Dermis microvascular lymphatic vessel endothelial cell (primary cell): ENCODE measurements at places on chromosomes 7 and 10. TPM values are rescaled to one million over a fixed set of nuclear protein-coding genes. Genes with fewer than 3 reads are reported as not detected.
A peak's percentile ranks its signal among the peaks of the same experiment; 100 is the strongest.

TRIL gene
- 18.6 and 29.6 TPM in 2 replicates for total RNA-seq

GRCh38 chr7:75943864-75944263 lies 28.9 kb downstream of the POR start:
- DNase-seq = peak; percentile 28

GRCh38 chr7:137825489-137825888 lies 21.3 kb downstream of the DGKI start:
- DNase-seq = no peak

SDHAF3 gene
- 1.8 and 2.2 TPM in 2 replicates for total RNA-seq

DCLRE1A gene
- total RNA-seq = 5.6 and 5.9 TPM in 2 replicates

GRCh38 chr7:101772508-101773211 lies 44.8 kb upstream of the CUX1 start:
- no peak for DNase-seq

ADRB1 gene
- 7.2 and 19.1 TPM in 2 replicates for total RNA-seq

OR2A5 gene
- total RNA-seq = not detected in 2 replicates

DNA sequence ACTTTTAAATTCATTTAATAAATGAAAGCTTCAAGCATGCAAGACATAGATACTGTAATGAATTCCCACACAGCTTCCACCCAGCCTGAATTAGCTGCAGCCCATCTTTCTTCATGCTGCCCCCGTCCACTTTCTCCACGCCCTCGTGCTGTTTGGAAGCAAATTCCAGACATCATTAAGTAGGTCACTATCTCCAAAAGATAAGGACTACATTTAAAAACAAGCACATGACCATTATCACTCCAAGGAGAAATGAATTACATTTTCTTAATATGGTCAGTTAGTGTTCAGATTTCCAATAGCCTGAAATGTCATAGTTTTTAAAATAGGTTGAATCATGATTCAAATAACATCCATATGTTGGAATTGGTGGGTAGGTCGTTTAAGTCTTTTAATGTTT lies 24.3 kb downstream of the LMTK2 start:
- DNase-seq = no peak

KIF5B gene
- total RNA-seq = 75.5 and 83.2 TPM in 2 replicates

DNA sequence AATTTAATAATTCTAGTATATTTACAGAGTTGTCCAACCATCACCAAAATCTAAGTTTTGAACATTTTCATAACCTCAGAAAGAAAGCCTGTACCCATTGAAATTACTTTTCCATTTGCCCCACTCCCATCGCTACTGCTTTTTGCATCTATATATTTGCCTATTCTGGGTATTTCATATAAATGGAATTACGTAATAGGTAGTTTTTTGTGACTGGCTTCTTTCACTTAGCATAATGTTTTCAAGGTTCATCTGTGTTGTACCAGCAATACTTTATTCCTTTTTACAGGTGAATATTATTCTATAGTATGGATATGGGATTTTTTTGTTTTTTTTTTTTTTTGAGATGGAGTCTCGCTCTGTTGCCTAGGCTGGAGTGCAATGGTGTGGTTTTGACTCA lies 22.6 kb downstream of the KIF11 start:
- DNase-seq = no peak

DNA sequence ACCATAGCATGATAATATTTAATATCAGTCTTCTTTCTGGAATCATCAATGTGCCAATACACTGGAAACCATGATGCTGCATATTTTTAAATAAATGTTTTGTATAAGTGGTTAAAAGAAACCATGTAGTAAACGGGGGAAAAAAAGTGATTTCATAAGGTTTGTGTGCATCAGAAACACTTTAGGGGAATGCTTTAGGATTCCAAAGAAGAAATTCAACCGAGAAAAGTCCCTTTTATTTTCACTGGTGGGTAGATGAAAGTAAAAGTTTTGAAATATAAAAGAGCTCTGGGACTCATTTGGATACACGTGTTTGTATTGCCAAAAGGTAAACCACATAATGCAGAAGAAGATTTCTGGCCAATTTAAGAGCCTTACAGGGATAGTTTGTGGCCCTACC lies 11.9 kb upstream of the MACC1 start:
- DNase-seq = no peak

DNA sequence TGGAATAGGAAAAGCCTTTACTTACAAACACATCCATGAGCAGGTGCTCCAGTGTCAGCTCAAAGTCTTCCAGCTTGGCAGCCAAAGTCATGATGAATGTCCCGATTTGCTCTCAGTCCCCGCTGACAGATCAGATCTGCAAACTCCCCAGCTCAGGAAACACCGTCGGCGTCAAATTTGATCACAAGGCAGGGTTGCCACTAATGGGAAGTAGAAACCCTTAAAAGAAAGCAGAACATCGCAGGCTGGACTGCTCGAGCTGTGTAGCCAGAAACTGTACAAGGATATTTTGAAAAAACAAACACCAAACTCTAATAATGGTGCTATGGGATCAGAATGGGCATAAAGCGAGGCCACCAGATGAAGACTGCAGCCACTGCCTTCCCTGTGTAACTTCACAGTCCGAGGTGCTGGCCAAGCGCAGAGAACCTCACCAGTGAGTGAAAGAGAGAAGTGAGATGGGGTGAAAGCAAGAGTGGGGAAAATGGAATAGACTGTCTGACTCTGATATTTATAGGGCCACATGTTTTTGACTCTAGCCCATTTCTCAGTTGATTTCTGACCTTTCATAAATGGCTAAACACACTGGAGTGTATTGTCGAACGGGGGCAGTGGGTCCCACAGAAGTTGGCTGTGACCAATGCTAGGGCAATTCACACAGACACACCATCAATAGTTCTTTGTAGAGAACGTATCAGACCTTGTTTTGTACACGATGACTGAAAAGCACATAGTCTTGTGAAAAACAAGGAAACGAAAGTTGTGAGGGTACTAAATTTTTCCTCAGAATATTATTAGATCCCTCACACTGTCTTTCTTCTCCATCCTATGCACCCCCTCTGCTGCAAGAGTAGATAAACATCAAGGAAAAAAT lies 306.2 kb downstream of the FRMD4A start:
- no peak for DNase-seq

- no peak for DNase-seq
Measured at GRCh38 chr7:151520419-151521261, 945 bp upstream of the RHEB start.

TMEM213 gene
- not detected in 2 replicates for total RNA-seq

DNA sequence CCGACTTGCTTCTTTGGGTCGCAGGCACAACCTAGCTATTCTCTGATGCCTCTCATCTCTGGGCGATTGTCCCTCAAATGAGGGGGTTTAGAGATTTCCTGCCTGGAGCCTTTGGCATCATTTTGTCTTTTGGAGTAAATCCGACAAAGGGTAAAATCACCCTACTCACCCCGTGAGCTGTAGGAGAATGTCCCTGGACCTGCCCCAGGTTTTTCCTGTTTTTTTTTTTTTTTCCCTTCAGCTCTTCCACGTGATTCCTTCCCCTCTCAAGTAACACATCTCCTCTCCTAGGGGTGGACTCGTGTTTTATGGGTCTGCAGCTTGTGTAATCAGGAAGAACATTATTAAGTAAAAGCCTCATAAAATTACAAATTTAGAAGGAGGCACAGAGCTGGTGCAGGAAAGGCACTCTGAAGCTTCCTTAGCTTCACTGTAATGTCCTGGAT lies 128.4 kb upstream of the ZNF746 start:
- DNase-seq = no peak

DNA sequence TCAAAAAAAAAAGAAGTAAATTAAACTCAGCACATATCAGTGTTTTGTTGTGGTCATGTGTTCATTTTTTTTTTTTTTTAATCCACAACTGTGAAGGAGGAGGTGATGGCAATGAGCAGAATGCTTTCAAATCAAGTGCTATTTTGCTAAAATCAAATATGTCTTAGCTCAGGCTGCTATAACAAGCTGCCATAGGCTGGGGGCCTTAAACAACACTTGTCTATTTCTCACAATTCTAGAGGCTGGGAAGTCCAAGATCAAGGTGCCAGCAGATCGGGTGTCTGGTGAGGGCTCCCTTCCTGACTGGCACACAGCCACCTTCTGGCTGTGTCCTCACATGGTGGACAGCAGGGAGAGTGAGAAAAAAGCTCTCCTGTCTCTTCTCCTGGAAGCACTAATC lies 203.9 kb downstream of the FAM107B start:
- DNase-seq = no peak
